NCI-H774 (cell line): ENCODE measurements at places on chromosomes 4 and X.

DNA sequence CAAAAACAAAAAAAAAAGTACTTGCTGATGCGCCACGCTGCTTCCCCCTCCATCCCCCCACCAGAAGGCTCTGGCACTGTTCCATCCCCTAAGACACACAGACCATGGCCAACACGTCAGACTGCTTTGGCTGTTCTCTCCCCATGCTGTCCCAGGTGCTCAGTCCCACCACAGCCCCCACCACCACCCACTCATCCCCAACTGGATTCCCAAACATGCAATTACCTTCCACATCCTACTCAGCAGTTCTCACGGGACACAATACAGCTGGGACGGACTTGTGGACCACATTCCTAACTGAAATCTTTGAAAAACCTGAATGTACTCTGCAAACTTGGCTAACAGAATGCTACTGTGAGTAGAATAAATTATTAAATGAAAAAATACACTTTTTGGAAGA, 8.6 kb downstream of the FAT1 start:
- no peak for DNase-seq

- no peak for DNase-seq
Observed at GRCh38 chr4:86653237-86653865, 59.2 kb downstream of the PTPN13 start.

DNA sequence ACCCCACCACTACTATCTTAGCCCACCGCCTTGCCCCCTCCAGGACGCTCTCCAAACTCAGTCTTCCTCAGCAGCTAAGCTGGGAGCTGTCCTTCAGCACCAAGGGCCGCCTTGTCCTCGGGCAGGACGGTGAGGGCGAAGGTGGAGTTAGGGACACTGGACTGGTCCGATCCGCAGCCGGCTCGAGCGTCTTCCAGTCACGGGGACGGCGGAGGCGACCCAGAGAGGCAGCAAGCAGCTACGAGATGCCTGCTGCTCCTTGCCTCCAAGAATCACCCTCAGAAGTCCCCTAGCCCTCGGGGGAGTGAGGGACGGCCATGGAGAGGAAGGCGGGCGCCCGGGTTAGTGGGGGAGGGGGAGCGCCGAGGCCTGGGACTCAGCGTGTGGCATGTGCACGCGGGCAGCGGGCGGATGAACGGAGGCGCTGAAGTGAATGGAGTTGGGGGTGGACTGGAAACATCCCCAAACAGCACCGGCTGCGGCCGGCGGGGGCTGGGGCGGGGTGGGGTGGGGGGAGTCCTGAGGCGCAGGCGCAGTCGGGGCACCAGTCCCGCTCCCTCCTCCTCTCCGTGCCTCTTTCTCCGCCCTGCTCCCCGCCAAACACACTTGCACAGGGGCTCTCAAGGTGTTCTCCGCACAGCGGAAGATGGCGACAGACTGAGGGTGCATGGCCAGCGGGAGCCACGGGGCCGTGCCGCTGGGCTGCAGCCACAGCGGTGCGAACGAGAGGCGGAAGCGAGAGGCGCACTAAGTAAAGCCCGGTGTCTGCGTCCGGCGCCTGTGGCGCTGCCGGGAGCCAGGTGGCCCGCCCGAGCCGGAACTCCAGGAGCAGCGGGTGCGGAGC, at the start of gene NALF2:
NALF2 (plus strand) TSS at position 545 of the 844 bp plus-strand sequence. CDS start 957 bp downstream, outside the sequence.
- DNase-seq = peak; percentile 14

GRCh38 chr4:147813109-147813773, 81.4 kb downstream of the ARHGAP10 start:
- no peak for DNase-seq
